Cortex of kidney (tissue), 1 donor: ENCODE measurements at places on chromosomes 6 and 20.

- no peak for DNase-seq
These were observed 185.7 kb downstream of the BACH2 start for GRCh38 chr6:90110971-90111370.

GRCh38 chr6:28393912-28394662 is 5.5 kb downstream of the ZSCAN12 start:
- no peak for DNase-seq

DNA sequence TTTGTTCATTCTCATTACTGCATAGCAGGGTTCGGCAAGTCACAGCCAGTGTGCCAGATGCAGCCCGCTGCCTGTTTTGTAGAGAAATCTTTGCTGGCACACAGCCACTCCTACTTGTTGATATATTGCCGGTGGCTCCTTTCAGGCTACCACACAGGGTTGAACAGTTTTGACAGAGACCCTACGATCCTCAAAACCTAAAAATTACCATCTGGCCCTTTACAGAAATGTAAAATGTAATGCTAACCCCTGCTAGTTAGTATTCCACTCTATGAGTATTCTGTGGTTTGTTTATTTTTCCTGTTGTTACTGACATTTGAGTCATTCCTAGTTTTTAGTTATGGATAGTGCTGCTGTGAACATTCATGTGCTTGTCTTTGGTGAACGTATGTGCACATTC is 11.5 kb downstream of the DHX35 start:
- no peak for DNase-seq

- no peak for DNase-seq
These were observed 41.9 kb upstream of the CALHM6 start for GRCh38 chr6:116419069-116419786.

DNA sequence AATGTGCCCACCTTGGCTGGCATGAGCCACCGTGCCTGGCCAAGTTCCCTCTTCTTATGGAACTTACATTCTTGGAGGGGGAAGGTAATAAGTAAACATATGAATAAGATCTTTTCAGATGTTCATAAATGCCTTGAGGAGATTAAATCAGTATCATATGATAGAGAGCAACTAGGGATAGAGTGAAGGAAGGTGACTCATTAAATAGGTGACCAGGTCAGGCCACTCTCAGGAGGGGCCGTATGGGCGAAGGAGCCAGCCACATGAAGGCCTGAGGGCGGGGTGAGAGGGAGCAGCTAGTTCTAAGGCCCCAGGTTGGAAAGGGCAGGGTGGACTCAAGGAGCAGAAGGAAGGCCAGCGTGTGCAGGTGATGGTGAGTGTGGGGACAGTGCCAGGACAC is 91.1 kb downstream of the UST start:
- no peak for DNase-seq

GRCh38 chr6:151186306-151186705 is 53.5 kb upstream of the AKAP12 start:
- no peak for DNase-seq

GRCh38 chr6:7671076-7671475 is 54.8 kb upstream of the BMP6 start:
- no peak for DNase-seq

DNA sequence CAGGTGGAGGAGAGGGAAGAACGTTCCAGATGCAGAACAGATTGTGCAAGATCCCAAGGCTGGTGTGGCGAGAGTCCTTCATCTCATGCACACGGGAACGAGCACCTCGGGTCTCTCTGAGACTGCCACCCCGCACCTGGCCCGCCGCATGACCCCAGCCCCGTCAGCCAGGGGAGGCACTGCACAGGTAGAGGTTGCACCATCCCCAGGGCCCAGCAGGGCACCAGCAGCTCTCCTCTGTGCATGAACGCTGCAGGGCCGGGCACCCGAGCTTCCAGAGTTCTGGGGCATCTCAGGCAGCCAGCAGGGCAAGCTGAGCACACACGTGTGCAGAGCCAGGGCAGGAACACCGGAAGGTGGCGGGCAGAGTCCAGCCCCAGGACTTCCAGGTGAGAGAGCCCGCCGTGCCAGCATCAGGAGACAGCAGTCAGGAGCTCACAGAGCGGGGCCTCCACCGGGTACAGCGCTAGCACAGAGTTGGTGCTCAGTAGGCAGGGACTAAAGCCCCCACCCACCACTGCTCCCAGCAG is 193.2 kb downstream of the TAF4 start:
- DNase-seq: no peak

- no peak for DNase-seq
These were observed 13.4 kb downstream of the IYD start for GRCh38 chr6:150382171-150382570.

DNA sequence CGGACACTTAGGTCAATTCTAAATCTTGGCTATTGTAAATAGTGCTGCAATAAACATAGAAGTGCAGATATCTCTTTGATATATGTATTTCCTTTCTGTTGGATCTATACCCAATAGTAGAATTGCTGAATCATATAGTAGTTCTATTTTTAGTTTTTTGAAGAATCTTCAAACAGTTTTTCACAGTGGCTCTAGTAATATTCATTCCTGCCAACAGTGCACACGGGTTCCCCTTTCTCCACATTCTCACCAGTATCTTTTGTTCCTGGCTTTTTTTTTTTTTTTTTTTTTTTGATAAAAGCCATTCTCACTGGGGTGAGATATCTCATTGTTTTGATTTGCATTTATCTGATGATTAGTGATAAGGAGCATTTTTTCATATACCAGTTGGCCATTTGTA is 1.8 kb upstream of the FBXL4 start:
- DNase-seq: no peak
